ENCODE measurements at places on chromosomes 5 and 9. TPM values are rescaled to one million over a fixed set of nuclear protein-coding genes. Genes with fewer than 3 reads are reported as not detected.

DNA sequence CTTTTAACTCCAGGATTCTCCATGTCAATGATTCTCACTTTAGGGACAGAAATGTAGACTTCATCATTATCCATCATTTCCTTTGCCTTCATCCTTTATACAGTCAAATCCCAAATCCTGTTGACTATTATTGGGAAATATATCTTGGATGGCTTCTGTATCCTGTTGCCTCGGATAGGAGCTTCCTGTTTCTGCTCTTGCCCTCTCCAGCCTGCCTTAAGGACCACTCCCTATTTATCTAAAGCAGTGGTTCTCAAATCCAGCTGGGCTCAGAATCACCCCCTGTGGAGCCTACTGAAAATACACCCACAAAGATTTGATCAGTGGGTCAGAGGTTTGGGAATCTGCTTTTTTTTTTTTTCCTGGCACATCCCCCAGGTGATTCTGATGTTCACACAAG, 8.5 kb downstream of the AFAP1L1 start:
- H3K4me1 ChIP-seq: no peaks in the 10 kb centered on the region
- peaks cover 24% of the 10 kb centered on the region for H3K27me3 ChIP-seq
- no peak overlapping the region for H3K4me3 ChIP-seq
- no peak for DNase-seq
- no peak overlapping the region for H3K27ac ChIP-seq
- H3K36me3 ChIP-seq: no peaks in the 10 kb centered on the region

- DNase-seq: no peak
- no peak overlapping the region for H3K4me3 ChIP-seq
These were observed 140.5 kb downstream of the MUSK start for GRCh38 chr9:110809038-110809595.

- H3K4me1 ChIP-seq: peaks cover 15% of the 10 kb centered on the region
- no peak for DNase-seq
- no peaks in the 10 kb centered on the region for H3K36me3 ChIP-seq
- peaks cover 25% of the 10 kb centered on the region for H3K27me3 ChIP-seq
These were observed 30.6 kb upstream of the CTNNA1 start for GRCh38 chr5:138722544-138723177.

GRCh38 chr5:77168161-77168878, 42.2 kb upstream of the PDE8B start:
- no peak overlapping the region for H3K4me3 ChIP-seq
- peaks cover 12% of the 10 kb centered on the region for H3K27me3 ChIP-seq
- no peaks in the 10 kb centered on the region for H3K36me3 ChIP-seq
- no peak overlapping the region for H3K27ac ChIP-seq

DNA sequence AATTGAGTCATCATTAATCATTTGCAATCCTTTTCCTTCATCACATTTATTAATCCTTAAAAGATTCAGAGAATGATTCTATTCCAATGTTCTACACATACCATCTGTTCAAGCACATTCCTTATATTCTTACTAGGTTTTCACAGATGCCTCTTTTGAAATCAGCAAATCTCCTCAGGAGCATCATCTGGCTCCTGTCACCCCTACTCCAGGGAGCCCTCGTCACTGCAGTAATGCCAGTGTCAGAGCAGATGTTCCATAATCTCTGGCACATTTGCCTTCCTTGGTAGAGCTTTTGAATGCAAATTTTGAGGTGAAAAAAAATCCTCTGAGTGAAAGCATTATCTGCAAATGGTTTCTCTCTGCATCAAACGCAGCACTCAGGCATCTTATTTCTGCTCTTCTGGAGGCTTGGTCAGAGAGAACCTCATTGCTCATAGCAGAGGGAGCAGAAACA, 7.6 kb upstream of the KCNV2 start:
- H3K36me3 ChIP-seq: peaks cover 2% of the 10 kb centered on the region
- H3K4me3 ChIP-seq: no peak overlapping the region
- no peak overlapping the region for H3K27ac ChIP-seq
- H3K4me1 ChIP-seq: no peaks in the 10 kb centered on the region

- no peak overlapping the region for H3K27ac ChIP-seq
- no peaks in the 10 kb centered on the region for H3K4me1 ChIP-seq
- H3K4me3 ChIP-seq: no peak overlapping the region
- peaks cover 43% of the 10 kb centered on the region for H3K36me3 ChIP-seq
These were observed 11.1 kb downstream of the WDR5 start for GRCh38 chr9:134146774-134147493.

DNA sequence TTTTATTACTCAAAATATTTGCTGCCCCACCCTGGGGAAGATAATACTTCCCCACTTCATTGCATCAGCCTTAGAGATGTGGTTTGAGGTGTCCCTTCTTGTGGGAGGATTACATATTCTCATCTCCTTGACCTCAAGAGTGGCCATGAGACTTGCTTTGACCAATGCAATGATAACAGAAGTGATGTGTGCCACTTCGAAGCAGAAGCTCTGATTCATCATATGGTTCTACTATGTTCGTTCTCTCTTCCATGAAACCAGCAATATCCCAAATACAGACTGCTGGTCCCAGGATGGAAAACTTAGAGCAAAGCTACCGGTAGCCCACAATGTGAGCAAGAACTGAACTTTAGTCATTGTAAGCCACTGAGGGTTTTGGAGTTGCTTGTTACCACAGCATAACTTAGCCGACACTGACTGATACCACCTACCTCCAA, 92.0 kb downstream of the THBS4 start:
- no peaks in the 10 kb centered on the region for H3K27me3 ChIP-seq
- H3K36me3 ChIP-seq: peaks cover 11% of the 10 kb centered on the region
- no peak for DNase-seq

DNA sequence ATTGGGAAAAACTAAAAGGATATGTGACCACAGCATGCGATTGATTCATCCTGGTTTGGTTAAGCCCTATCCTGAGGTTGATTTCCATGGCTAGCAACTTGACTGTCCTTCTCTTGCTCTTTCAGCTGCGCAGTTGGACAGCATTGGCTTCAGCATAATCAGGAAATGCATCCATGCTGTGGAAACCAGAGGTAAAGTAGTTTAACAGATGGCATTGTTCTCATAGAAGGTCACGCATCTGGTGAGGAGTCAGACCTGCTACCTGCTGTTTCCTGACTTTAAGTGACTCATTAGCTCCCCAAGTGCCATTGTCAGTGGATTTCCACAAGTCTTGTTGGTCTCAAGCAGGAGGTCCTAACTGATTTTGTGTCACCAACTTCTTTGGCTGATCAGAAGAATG, 266.9 kb downstream of the ARHGAP26 start:
- H3K27me3 ChIP-seq: no peaks in the 10 kb centered on the region
- H3K27ac ChIP-seq: peak overlapping the region; percentile 10
- H3K4me1 ChIP-seq: peaks cover 42% of the 10 kb centered on the region
- no peak overlapping the region for H3K4me3 ChIP-seq
- DNase-seq: no peak

DNA sequence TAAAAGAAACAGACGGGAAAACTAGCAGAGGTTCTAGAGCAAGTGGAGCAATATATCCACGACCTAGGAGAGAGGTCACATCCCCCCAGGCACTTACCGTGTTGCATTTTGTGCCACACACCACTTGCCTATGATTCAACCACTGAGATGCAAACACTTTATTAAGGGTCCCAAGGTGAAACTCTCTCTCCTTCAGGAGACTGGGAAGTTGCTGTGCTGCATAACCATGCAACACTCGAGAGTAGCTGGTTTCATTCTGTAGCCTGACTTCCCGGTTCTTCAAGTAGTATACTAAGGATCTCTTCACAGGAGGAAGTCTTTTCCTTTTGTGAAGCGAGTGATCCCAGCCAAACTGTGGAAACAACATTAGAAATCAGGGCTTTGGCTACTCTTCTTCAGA, 1.6 kb downstream of the DCAF12 start:
- H3K4me1 ChIP-seq: peaks cover 41% of the 10 kb centered on the region
- peak overlapping the region; percentile 98 for H3K4me3 ChIP-seq
- peaks cover 32% of the 10 kb centered on the region for H3K36me3 ChIP-seq

- no peak overlapping the region for H3K4me3 ChIP-seq
- no peaks in the 10 kb centered on the region for H3K4me1 ChIP-seq
- H3K36me3 ChIP-seq: no peaks in the 10 kb centered on the region
- H3K27me3 ChIP-seq: no peaks in the 10 kb centered on the region
- DNase-seq: no peak
- no peak overlapping the region for H3K27ac ChIP-seq
These were observed 606.3 kb downstream of the TLE1 start for GRCh38 chr9:81083067-81083466.

DNA sequence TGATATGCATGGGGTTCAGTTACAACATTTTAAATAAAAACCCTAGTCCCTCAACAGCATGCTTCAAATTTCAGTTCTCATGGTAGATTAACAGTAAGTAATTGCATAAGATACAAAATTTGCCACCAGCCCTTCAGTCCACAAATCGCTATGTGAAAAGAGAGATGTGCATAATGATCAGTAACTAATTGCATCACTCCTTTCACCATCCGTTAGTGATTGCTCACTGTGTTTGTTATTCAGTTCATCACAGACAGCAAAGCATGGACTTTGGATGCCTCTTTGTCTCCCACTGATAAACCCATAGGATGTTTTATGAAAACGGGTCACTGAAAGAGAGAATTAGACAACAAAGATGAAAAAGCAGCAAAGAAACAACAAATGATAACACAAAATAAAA, 103.2 kb downstream of the MCTP1 start:
- H3K27ac ChIP-seq: no peak overlapping the region
- no peaks in the 10 kb centered on the region for H3K27me3 ChIP-seq
- H3K36me3 ChIP-seq: no peaks in the 10 kb centered on the region
- H3K4me3 ChIP-seq: no peak overlapping the region

GRCh38 chr9:71663216-71663615, 105.1 kb downstream of the CEMIP2 start:
- no peaks in the 10 kb centered on the region for H3K4me1 ChIP-seq
- H3K27me3 ChIP-seq: no peaks in the 10 kb centered on the region
- peaks cover 1% of the 10 kb centered on the region for H3K36me3 ChIP-seq
- H3K27ac ChIP-seq: no peak overlapping the region
- no peak for DNase-seq

- peaks cover 7% of the 10 kb centered on the region for H3K4me1 ChIP-seq
- no peak overlapping the region for H3K4me3 ChIP-seq
These were observed 80.3 kb upstream of the EQTN start for GRCh38 chr9:27377147-27377807.

DNA sequence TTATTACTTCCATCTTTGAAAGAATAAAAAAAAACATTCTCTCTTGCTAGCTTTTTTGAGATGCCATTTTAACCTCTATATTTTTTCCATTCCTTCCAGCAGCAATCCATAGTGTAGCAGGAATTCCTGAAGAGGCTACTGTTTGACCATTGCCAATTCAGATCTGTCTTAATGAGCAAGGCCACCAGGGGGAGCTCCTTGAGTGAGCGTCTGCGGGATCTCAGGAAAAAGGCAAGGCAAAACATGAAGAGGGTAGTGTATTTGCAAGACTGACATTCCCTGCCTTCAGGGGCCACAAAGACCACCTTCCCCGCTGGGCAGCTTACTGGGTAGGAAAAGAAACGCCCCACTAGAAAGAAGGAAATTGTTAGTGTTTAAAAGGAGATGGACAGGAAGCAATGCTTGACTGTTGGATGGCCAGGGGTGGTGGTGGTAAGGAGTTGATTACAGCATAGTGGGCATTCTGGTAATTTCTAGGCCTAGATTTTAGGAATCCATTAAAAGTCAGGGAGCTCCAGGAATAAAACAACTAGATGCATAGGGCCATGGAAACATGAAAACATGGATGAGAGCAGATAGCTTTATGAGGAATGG, 206.6 kb upstream of the HAPLN1 start:
- H3K4me1 ChIP-seq: no peaks in the 10 kb centered on the region
- peak; percentile 46 for DNase-seq
- no peaks in the 10 kb centered on the region for H3K27me3 ChIP-seq
- no peak overlapping the region for H3K27ac ChIP-seq
- H3K4me3 ChIP-seq: no peak overlapping the region
- no peaks in the 10 kb centered on the region for H3K36me3 ChIP-seq

DNA sequence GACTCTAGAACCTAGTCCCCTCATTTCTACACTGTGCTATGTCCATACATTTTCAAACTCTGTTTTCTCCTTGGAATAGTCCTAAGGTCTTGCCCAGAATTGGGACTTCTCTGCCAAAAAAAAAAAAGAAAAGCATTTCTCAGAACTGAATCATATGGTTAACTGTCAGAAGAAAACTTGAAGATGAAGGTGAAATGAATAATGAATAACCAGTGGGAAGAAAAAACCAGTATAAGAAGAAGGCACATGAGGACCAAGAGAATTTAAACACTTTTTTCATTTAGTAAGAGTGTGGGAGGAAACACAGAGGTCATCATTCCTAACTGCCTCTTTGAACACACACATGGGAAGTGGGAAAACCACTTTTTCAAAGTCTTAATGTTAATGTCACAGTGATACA, 197.7 kb downstream of the PRELID2 start:
- no peak for DNase-seq
- no peaks in the 10 kb centered on the region for H3K4me1 ChIP-seq
- H3K4me3 ChIP-seq: no peak overlapping the region
- no peaks in the 10 kb centered on the region for H3K36me3 ChIP-seq
- H3K27ac ChIP-seq: no peak overlapping the region

DNA sequence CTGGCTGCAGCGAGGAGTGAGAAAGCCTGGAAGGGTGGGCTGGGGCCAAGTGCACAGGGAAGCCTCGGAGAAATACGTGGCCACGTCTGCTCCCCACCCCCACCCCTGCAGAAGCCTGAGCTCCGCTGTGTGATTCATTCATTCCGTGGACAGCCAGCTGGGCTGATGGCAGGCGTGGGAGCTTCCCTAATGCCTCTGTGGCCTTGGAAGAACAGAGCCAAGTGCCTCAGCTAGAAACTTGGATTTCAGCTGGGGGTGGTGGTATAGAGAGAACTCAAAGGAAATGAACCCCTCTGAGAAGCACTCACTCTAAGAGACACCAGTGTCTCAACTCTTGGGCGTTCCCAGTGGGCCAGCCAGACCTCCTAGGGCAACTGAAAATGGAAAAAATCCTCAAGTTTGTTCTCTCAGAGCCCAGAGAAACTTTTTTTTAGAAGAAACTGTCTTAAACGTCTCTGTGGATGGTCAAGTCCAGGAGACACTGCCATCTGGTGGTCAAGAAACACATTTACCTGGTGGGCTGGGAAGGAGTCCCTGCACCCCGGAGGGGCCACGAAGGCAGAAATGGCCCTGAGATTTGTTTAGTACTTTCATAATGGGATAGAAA, 18.0 kb downstream of the ATOX1 start:
- H3K4me3 ChIP-seq: no peak overlapping the region
- DNase-seq: peak; percentile 55
- peaks cover 23% of the 10 kb centered on the region for H3K4me1 ChIP-seq
- no peak overlapping the region for H3K27ac ChIP-seq

DNA sequence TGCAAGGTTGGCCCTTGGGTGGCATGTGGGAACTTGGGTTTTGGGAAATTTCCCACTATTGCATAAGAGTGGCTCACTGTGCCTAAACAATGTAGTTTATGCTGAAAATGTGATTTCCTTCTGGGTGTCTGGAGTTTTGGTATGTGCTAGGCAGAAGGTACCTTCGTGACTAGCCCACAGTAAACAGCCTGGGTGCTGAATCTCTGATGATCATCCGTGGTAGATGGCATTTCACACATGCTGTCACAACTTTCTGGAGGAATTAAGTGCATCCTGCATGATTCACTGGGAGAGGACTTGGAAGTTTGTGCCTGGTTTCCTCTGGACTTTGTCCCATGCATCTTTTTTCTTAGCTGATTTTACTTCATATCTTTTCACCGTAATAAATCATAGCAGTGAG, 64.5 kb downstream of the LNPEP start:
- H3K36me3 ChIP-seq: peaks cover 17% of the 10 kb centered on the region
- H3K27me3 ChIP-seq: no peaks in the 10 kb centered on the region
- no peak overlapping the region for H3K4me3 ChIP-seq
- peaks cover 15% of the 10 kb centered on the region for H3K4me1 ChIP-seq
- no peak overlapping the region for H3K27ac ChIP-seq
- DNase-seq: no peak

The IL13 gene
- 14.9 TPM for total RNA-seq

The EPB41L4B gene
- total RNA-seq: 0.21 TPM

The AGGF1 gene
- 27.6 TPM for total RNA-seq

The SLC1A1 gene
- total RNA-seq: not detected

The REEP2 gene
- 6.1 TPM for total RNA-seq

The TAS2R1 gene
- not detected for total RNA-seq

Data from activated CD4-positive, alpha-beta memory T cell treated with anti-CD3 and anti-CD28 coated beads for 36 hours (primary cell).